CD4-positive, alpha-beta T cell (primary cell): ENCODE measurements at places on chromosomes 13 and 19. TPM values are rescaled to one million over a fixed set of nuclear protein-coding genes. Genes with fewer than 3 reads are reported as not detected.

GRCh38 chr13:77776704-77777103 is 79.2 kb downstream of the SLAIN1 start:
- peaks cover 4% of the 10 kb centered on the region for H3K4me1 ChIP-seq
- no peak overlapping the region for H3K27ac ChIP-seq
- no peak for DNase-seq
- H3K27me3 ChIP-seq, result no peaks in the 10 kb centered on the region

DNA sequence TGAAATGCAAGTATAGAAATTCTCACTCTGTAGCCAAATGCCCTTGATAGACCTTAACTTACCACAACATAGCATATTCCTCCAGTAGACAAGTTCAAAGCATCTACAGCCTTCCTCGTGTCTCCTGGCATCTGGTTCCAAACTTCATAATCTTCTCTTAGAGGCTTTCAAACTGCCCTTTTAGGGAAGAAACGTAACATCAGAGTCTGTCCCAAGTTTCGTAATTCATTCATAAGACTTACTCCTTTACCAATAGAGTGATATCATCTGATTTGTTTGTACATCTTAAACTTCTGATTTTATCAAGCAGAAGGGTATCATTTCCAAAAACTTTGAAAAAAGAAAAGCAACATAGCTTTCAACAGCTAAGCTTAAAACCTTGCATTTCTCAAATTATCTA is 137.4 kb downstream of the SPRY2 start:
- no peaks in the 10 kb centered on the region for H3K4me1 ChIP-seq
- no peak overlapping the region for H3K4me3 ChIP-seq
- H3K27ac ChIP-seq, result no peak overlapping the region
- H3K27me3 ChIP-seq, result no peaks in the 10 kb centered on the region
- H3K36me3 ChIP-seq, result no peaks in the 10 kb centered on the region

DNA sequence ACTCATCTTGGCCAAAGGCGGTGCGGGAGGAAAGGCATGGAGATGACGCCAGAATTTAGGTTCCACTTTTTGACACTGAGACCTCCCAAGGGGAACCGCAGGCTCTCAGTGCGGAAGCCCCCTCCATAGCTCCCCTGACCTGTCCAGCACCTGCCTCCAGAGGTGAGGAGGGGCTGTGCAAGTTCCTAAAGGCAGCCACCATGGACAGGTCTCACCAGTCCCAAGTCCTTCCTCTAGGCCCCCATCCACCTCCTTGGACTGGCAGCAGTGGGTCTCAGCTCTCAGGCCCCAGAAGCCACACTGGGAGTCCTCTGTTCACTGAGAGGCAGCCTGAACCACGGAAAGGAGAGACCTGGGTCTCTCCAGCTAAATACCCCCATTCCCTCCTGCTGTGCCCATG is 31.6 kb upstream of the TSHZ3 start:
- H3K4me1 ChIP-seq, result no peaks in the 10 kb centered on the region
- H3K4me3 ChIP-seq, result no peak overlapping the region
- H3K27ac ChIP-seq, result no peak overlapping the region
- DNase-seq, result no peak

DNA sequence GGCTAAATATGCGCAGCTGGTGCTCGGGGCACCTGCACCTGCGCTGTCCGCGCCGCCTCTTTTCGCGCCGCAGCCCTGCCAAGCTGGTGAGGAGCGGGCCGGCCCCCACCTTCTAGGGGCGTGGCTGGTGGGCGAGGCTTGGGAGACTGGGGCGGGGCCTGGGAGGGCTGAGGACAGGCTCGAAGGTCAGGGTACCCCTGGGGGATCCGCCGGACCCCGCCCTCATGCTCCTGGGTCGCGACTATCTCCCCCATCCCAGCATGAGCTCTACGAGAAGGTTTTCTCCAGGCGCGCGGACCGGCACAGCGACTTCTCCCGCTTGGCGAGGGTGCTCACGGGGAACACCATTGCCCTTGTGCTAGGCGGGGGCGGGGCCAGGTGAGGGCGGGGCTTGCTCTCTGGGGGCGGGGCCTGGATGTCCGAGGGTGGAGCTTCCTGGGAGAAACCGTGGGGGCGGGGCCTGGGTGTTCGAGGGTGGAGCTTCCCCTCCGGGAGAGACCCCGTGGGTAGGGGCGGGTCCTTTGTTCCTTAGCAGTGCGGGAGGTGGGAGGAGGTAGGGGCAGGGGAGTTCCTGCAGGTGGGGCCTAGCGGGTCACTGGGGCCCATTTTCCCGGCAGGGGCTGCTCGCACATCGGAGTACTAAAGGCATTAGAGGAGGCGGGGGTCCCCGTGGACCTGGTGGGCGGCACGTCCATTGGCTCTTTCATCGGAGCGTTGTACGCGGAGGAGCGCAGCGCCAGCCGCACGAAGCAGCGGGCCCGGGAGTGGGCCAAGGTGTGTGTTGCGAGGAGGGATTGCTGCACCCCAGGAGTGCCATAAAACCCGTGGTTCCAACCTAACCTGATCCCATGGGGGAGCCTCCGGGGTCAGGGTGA is 19.7 kb downstream of the PNPLA6 start:
- H3K27ac ChIP-seq, result no peak overlapping the region
- H3K4me3 ChIP-seq, result no peak overlapping the region
- H3K27me3 ChIP-seq, result no peaks in the 10 kb centered on the region
- no peaks in the 10 kb centered on the region for H3K4me1 ChIP-seq

GRCh38 chr13:88526186-88526852 is 855.1 kb downstream of the SLITRK5 start:
- no peak overlapping the region for H3K4me3 ChIP-seq
- no peaks in the 10 kb centered on the region for H3K4me1 ChIP-seq
- H3K27ac ChIP-seq, result no peak overlapping the region
- no peak for DNase-seq
- no peaks in the 10 kb centered on the region for H3K27me3 ChIP-seq
- no peaks in the 10 kb centered on the region for H3K36me3 ChIP-seq

DNA sequence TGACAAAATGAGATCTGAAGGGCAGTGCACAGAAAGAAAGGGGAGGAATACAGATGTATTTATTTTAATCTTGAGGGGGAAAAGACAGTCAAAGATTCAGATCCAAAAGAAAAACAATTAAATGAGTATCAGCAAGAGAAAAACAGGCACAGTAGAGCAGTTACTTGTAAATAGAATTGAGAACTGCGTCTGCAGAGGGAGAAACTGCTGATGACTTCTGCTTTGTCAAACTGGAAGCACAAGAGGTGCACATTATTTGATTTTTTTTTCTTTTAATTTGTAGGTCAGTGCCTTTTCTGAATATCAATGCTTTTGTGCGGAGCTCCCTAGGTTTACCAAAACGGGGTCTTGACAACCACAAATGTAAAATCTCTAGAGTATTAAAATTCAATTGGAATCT is 37.3 kb downstream of the EFNB2 start:
- H3K27ac ChIP-seq, result no peak overlapping the region
- DNase-seq, result no peak
- peaks cover 4% of the 10 kb centered on the region for H3K27me3 ChIP-seq
- H3K4me3 ChIP-seq, result no peak overlapping the region
- H3K36me3 ChIP-seq, result no peaks in the 10 kb centered on the region

- no peak overlapping the region for H3K4me3 ChIP-seq
- H3K27me3 ChIP-seq, result no peaks in the 10 kb centered on the region
- no peak for DNase-seq
- no peak overlapping the region for H3K27ac ChIP-seq
These were observed 27.7 kb upstream of the DOCK9 start for GRCh38 chr13:99005609-99006008.

CASP14 gene
- not detected for total RNA-seq

DNA sequence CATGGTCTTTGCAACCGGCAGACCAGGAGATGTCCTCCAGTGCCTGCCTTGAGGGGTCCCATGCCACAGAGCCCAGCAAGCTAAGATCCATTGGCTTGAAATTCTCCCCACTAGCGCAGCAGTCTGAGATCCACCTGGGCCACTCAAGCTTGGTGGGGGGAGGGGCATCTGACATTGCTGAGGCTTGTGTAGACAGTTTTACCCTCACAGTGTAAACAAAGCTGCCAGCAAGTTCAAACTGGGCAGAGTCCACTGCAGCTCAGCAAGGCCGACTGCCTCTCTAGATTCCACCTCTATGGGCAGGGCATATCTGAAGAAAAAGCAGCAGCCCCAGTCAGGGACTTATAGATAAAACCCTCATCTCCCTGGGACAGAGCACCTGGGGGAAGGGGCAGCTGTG is 32.0 kb upstream of the ITM2B start:
- no peak for DNase-seq
- H3K4me3 ChIP-seq, result no peak overlapping the region
- H3K27me3 ChIP-seq, result no peaks in the 10 kb centered on the region
- H3K4me1 ChIP-seq, result peaks cover 8% of the 10 kb centered on the region

DNA sequence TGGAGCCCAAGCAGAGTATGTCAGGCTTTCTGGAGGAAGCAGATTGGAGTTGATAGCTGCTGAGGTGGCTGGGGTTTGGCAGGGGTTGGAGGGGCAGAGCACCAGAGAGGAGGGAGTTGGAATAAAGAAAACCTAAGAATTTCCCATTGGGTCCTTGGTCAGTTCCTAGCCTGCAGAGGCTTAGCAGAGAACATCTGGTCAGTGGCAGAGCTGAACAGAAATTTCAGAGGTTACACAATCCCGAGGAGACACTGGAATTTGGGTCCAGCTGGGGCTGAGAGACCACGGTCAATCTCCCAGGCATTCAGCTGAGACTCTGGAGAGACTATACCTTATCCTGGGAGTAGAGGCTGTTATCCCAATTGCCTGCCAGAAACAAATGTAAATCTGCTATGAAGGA is 84.4 kb downstream of the DPY19L3 start:
- H3K27ac ChIP-seq, result no peak overlapping the region
- no peak overlapping the region for H3K4me3 ChIP-seq
- H3K4me1 ChIP-seq, result no peaks in the 10 kb centered on the region
- no peak for DNase-seq
- no peaks in the 10 kb centered on the region for H3K27me3 ChIP-seq
